ENCODE measurements at places on chromosomes 5 and 9.
A peak's percentile ranks its signal among the peaks of the same experiment; 100 is the strongest.

- DNase-seq: peak; percentile 78
Observed at GRCh38 chr5:59660737-59661136, 232.8 kb downstream of the PDE4D start.

DNA sequence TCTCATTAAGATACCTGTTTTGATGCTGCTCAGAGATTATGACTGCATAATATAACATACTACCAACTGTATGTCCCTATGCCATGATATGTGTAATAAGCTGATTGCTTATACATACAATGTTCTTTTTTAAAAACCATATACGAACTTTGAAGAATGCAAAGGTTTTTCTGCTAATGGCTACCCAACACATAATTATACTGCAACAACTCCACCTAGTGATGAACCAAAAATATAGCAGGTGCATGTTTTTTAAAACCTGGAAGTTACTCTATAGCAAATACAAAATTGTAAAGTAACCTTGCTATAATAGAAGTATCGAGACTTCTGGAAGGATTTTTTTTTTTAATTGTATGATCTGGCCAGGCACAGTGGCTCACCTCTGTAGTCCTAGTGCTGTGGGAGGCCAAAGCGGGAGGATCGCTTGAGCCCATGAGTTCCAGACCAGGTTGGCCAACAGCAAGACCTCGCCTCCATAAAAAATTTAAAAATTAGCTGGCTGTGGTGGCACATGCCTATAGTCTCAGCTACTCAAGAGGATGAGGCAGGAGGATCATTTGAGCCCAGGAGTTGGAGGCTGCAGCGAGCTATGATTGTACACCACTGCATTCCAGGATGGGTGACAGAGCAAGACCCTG is 49.1 kb downstream of the HOMER1 start:
- DNase-seq: peak; percentile 64

- DNase-seq: peak; percentile 38
Observed at GRCh38 chr5:82277613-82277986, 554 bp downstream of the RPS23 start.

DNA sequence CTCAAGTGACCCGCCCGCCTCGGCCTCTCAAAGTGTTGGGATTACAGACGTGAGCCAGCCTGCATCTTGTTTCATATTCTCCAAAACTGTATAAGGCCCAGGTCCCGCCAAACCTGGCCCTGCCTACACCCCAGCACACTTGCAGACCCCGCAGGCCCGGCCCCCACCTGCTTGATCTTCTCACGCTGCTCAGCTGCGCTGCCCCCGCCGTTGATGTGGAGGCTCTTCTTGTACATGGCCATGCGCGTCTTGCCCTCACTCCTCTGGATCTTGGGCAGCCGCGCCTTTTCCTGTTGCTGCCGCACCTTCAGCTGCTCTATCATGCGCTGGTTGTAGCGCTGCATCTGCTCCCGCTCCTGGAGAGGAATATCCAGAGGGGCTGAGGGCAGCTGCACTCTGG is 49.0 kb upstream of the FBXW11 start:
- DNase-seq: peak; percentile 41

GRCh38 chr9:70442328-70442848 is 27.9 kb upstream of the KLF9 start:
- DNase-seq: no peak

DNA sequence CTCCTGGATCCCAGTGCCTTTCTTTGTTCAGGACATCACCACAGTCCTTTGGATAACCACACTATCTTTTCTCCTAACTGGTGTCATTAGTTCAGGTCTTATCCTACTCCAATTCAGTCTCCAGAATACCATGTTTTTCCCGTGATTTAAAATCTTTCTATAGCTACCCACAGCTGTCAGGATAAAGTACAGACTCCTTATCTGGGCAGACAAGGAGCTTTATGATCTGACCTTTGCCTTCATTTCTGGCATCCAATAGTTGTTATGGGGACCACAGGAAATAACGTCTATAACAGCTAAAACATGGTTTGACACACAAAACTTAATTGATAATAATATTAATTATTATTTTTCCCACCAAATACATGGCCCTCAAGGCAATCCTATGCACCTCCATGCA is 125.6 kb downstream of the ARL15 start:
- DNase-seq: no peak

- no peak for DNase-seq
Observed at GRCh38 chr9:135857843-135858242, 49.5 kb downstream of the CAMSAP1 start.

GRCh38 chr5:167949435-167949834 is 342.0 kb upstream of the WWC1 start:
- DNase-seq: no peak

DNA sequence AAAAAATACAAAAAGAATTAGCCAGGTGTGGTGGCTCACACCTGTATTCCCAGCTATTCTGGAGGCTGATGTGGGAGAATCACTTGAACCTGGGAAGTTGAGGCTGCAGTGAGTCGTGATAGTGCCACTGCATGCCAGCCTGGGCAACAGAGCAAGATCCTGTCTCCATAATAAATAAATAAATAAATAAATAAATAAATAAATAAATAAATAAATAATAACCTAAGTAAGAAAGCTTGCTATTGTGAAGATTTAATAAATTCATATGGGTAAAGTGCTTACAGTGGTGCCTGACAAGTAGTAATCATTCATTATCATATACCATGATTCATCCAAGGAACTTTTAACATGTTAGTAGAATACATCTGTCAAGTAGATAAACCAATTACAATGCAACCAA is 13.4 kb downstream of the SVEP1 start:
- DNase-seq: no peak

DNA sequence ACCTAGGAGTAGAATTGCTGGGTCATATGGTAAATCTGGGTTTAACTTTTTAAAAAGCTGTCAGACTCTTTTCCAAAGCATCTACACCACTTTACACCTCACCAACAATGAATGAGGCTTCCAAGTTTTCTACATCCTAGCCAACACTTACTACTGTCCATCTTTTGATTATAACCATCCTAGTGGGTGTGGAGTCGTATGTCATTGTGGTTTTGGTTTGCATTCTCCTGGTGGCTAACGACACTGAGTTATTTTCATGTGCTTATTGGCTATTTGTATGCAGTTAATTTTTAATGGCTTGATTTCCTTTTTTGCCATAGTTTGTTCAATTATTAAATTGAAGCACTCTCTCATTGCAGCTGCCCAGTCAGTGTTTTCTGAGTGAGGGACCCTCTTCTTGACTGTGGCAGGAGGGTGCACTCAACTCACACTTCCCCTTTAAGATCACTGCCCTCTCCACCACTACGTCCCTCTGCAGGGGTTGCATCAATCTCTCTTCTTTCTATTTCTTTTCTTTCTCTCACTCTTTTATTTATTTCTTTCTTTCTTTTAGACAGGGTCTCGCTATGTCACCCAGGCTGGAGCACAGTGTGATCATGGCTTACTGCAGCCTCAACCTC is 182.3 kb downstream of the C9orf152 start:
- DNase-seq: peak; percentile 20

- no peak for DNase-seq
Observed at GRCh38 chr5:176725521-176726280, 78.4 kb downstream of the TSPAN17 start.

DNA sequence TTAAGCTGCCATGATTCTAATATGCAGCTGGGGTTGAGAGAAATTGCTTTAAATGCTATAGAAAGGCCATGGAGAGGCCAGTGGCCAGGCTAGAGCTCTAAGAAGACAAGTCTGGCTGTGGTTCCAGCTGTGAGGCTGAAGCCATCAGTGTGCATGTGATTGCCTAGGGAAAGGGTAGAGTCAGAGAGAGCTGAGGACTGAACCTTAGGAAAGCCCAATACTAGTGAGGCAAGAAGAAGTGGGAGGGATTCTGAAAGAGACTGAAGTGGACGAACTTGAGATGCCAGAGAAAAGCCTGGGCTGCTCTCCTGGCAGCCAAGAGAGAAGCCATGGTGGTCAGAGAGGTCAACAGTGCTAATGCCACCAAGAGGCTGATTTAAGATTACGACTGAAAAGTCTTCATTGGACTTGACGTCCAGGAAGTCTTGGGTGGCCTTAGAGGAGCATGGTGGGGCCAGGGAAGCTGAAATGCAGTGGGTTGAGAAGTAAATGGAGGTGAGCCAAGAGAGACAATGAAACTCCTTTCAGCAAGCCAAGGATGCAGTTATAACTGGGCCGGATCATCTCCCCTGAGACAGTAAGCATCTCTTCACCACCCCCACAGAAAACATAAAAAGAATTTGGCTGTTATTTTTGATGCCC is 133.2 kb downstream of the TMEM174 start:
- DNase-seq: no peak

- no peak for DNase-seq
Observed at GRCh38 chr5:137016783-137017324, 482.3 kb downstream of the SPOCK1 start.

GRCh38 chr5:107486489-107486888 is 184.2 kb downstream of the EFNA5 start:
- peak; percentile 12 for DNase-seq

- no peak for DNase-seq
Observed at GRCh38 chr5:55372130-55372925, 64.5 kb downstream of the MTREX start.

DNA sequence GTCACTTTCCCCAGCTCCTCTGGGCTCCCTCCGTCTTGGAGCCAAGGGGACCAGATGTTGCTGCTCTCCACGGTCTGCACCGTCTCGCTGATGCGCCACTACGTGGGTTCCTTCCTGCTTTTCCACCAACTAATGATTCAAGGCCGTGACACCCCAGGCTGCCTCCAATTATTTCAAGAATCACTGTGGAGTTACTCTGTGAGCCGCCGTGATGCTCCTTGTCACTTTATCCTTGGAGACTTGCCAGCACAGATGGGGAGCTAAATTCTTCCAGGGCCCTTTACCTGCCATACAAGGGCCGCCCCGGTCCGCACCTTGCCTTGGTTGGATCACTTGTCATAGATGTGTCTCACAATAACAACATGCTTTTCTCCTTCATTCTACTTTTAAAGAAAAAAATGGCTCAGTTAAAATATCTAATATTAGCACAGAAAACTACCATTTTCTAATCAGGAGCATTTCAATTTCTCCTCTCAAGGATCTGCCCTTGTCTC is 202.0 kb downstream of the FSTL4 start:
- no peak for DNase-seq

- peak; percentile 51 for DNase-seq
Observed at GRCh38 chr5:112878760-112879159, 17.7 kb downstream of the SRP19 start.

DNA sequence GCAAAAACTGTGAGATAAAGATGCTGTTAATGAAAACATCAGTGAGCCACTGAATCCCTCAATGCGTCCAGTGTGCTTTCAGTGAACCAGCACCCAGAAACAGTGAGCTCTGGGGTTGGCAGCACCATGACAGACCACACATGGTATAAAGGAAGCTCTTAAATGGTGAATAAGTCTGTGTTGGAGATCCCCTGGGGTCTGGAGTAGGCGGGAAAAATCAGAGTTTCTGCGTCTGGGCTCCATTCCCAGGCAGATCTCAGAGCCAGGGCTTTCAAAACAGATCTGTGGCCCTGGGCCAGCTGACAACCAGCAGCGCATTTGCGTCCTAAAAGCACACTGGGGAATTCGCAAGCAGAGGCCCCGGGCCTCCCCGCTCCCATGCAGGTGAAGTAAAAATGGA is 233.5 kb downstream of the FRMD3 start:
- DNase-seq: no peak

DNA sequence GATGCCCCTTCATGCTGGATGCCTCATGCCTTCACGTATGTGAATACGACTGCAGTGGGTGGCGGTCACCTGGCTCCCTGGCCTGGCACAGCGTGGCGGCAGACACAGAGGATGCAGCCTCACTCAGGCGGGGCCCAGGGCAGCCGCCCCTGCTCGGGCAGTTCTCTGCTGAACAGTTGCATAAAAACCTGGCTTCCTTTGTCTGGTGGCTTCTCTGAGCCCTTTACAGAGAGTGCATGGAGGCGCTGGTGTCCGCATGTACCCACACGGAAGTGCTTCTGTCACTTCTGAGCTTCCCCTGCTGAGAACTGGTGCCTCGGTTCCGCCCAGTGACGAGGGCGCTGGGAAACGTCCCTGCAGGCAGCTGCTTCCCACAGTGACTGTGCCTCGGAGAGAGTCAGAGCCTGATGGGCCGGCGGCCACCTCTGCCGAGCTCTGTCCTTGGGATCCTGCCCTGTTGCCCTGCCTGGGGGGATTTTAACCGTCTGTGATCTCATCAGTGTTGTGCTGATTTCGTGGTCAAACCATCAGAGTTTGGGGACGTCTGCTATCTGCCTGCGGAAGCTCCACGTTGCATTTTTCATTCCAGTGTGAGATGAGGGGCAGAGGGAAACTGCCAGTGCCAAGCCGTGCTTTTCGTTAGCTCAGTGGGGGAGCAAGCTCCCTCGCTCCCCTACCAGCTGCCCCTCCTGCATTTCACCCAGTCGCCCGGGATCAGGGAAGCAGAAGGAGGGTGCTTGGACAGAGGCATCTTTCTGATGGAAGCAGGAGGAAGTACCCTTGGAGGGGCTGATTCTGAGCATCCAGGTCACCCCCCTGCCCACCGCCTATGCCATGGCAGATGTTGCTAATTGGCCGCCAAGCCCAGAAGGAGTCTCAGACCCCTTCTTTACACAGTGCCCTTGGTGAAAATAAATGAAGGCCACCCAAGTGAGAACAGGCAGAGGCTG is 153.0 kb upstream of the COL5A1 start:
- no peak for DNase-seq

GRCh38 chr9:95131023-95131943 is 186.2 kb downstream of the FANCC start:
- DNase-seq: peak; percentile 69

DNA sequence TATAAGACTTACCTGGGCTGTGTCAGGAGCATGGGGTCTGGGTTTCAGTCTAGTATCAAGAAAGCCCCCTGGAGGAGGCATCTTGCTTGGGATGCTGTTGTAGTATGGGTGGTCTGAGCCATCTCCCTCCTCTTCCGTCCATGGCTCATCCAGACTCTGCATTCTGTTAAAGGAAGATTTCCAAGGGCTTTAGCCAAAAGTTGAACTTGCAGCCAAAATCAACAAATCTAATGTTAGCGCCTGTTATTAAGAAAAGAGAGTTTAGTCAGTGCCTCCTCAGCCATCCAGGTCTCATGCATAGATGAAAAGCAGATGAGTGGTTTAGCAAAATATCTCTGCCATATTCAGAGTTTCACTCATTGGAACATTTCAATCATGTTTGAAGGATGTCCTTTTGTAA is 55.6 kb downstream of the S1PR3 start:
- DNase-seq: no peak

- DNase-seq: peak; percentile 30
Observed at GRCh38 chr9:132239518-132239917, 77.7 kb downstream of the NTNG2 start.

- DNase-seq: no peak
Observed at GRCh38 chr5:169811023-169811422, 169.3 kb downstream of the INSYN2B start.

DNA sequence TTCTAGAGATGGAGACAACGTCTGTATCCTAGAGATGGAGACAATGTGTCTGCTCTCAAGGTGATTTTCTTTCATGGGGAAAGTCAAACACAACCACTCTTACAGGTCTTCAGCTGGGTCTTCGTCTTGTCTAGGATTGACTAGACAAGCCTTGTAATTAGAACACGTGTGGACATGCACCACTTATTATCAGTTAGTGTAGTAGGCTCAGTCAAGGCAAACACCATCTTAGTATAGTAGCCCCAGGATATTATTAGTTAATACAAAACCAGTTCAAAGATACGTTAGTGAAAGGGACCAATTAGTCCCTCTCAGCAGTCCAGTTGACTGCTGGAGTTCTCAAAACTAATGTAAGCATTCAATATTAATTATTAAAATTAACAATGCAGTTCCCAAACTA is 15.1 kb upstream of the CCL28 start:
- DNase-seq: no peak

- no peak for DNase-seq
Observed at GRCh38 chr5:74370168-74370567, 270.4 kb downstream of the ENC1 start.
